ENCODE measurements at places on chromosomes 7 and 10.

DNA sequence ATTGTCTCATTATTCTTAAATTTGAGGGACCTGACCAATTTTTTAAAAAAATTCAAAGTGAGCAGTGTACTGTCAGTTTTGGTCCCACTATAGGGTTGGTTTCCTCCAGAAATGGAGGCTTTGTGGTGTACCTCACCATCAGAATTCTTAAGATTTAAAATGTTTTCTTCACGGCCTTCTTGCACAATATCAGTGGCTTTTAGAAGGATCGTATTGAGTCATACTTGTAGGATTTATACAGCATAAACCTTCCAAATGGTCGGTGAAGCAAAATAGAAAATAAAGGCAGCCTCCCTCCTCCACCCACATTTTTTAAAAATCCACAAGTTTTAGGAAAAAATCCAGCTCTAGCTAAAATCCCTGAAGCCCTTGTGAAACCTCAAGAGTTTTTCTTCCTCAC lies 126.4 kb downstream of the RNLS start:
- no peak for DNase-seq

GRCh38 chr7:35333265-35333664 lies 79.4 kb upstream of the TBX20 start:
- DNase-seq, result no peak

DNA sequence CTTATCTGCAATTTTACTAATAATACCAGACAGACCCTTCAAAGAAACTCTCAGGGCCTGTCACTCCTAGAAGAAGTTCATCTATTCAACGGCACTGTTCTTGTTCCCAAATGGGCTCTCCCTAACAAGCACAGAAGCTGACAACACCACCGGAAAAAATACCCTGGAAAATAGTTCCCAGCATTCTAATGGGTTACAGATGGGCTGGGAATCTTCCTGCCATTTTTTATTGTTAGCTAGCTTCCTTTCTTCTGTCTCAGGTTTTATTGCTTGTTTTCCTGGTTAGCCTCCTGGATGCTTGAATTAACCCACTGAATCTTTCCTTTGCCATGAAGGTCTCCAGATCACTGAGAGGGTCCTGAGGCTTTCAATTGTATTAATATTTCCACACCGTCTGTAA lies 689.8 kb upstream of the NRP1 start:
- no peak for DNase-seq

GRCh38 chr7:89023206-89023605 lies 227.7 kb upstream of the TEX47 start:
- DNase-seq, result no peak

DNA sequence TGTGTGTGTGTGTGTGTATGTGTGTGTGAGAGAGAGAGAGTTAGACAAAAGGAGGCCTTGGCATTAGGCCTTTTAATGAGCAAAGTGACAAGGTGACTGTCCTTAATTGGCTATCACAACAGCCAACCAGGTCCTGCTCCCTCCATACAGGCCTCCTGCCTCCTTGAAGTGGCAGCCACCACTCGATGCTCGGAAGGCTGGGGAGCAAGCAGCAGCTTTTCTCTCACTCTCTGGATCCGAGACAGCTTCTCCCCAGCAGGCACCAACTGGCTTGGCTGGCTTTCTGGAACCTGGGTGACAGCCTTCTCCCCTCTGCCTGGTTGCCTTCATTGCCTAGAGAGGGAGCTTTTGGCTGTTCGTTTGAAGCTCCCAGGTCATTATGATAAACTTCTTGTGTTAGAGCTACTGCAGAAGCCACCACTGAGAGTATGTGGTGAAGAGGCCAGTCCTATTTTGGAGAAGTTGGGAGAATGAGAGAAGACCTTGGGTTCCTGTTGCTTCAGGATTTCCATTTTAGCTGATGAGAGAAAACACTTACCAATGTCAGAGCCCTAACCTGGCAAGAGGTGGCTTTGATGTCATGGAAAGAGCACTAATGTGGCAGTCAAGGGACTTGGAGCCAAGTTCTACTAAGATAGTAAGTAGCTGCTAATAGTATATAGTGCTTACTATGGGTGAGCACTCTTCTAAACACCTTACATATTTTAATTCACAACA lies 37.6 kb downstream of the RPS24 start:
- no peak for DNase-seq

GRCh38 chr7:124369310-124369709 lies 336.4 kb upstream of the TMEM229A start:
- no peak for DNase-seq

- no peak for DNase-seq
Observed at GRCh38 chr10:125641398-125641797, 41.6 kb downstream of the TEX36 start.

DNA sequence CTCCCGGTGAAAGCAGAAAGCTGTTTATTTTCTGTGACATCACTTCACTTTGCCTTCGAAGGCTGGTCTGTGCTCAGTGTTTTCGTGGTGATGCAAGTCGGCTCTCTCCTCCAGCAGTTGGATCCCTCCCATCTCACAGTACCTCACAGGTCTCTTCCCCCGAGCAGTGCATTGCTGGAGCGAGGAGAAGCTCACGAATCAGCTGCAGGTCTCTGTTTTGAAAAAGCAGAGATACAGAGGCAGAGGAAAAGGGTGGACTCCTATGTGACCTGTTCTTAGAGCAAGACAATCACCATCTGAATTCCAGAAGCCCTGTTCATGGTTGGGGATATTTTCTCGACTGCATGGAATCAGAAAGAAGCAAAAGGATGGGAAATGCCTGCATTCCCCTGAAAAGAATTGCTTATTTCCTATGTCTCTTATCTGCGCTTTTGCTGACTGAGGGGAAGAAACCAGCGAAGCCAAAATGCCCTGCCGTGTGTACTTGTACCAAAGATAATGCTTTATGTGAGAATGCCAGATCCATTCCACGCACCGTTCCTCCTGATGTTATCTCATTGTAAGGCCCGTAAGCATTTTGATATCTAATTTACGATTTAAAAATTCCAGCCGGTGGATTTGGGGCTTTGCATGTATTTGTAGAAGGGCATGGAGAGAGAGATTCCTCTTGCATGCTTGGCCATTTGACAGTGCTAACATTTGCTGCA lies at the start of gene LGI1:
TSS of gene LGI1 (plus strand) at position 136 of the 707 bp plus-strand sequence. CDS start at position 345, 209 bp downstream.
- no peak for DNase-seq

GRCh38 chr10:85225311-85225710 lies 896.9 kb downstream of the CCSER2 start:
- DNase-seq, result no peak

GRCh38 chr10:10915215-10915614 lies 102.5 kb upstream of the CELF2 start:
- DNase-seq, result no peak

DNA sequence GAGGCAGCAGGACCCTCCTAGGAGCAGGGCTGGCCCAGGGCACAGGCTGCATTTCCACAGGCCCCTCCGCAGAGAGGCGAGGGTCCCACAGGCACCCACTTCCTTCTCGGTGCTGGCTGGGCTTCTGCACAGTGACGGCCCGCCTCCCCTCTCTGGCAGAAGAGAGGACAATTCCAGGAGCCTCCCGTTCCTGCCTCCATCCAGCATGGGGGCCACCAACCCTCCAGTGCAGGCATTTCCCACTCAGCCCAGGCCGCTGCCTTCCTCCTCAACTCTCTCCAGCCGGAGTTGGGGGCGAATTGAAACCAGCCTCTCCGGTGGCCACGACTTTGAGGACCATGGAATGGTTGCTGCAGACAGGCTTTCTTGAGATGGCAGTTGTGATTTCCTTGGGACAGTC lies 125.0 kb upstream of the PPP2R2D start:
- DNase-seq, result no peak

DNA sequence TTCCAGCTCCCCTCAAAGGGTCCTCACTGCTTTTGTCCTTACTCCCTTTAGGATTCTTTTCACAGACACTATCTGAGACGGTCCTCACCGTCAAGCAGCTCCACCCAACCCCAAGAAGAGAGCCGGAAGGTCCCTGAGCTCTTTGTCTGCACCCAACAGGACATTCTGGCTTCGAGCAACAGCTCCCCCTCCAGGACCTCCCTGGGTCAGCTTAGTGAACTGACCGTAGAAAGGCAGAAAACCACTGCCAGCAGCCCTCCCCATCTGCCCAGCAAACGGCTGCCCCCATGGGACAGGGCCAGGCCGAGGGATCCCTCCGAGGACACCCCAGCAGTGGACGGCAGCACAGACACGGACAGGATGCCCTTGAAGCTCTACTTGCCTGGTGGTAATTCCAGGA lies 19.9 kb downstream of the MINDY4 start:
- no peak for DNase-seq

DNA sequence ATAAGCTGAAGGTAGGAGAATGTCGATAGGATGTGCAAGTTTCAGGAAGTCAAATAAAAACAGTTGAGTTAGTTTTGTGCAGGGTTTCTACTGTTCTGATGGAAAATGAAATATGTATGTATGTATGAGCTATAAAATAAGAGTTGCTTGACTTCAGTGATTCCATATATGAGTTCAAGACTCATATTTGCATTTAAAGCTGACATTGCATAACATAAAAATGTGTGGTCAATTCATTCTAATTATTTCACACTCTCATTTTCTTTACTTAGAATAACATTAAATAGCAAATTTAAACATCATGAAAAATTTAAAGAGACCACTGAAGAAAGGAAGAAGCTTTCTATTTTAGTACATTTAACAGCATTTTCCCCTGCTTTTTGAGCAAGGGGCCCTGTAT lies 37.8 kb downstream of the IFIT5 start:
- no peak for DNase-seq

- DNase-seq, result no peak
Observed at GRCh38 chr10:132146941-132147915, 39.5 kb upstream of the DPYSL4 start.

DNA sequence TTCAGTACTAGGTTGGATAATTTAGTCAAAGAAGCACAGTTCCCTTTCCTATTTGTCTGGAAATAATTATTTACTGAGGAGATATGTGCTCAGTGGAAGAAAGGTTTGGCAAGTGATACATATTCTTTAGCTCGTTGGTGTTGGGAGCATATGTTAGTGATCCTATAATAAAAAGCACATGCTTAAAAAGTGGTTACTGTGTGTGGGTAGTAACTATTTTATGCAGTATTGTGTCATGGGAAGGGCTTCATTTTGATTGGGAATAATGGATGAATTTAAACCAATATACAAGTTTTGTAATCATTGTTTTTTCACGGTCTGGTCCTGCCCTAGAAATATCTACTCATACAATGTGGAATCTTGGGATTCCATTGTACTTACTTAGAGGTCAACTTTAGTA lies 188.7 kb upstream of the PPP1R3A start:
- DNase-seq, result no peak

GRCh38 chr10:125263551-125263950 lies 103.2 kb upstream of the CTBP2 start:
- DNase-seq, result no peak

DNA sequence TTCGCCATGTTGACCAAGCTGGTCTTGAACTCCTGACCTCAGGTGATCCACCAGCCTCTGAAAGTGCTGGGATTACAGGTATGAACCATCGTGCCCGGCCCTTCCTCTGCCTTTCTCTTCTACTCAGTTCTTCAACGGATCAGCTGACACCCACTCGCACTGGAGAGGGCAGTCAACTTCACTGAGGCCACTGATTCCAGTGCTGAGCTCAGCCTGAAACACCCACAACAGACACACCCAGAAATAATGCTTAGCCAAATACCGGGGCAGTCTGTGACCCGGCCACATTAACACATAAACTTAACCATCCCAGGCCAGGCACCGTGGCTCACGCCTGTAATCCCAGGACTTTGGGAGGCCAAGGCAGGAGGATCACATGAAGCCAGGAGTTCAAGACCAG lies 119.3 kb upstream of the CHST15 start:
- DNase-seq, result no peak

- no peak for DNase-seq
Observed at GRCh38 chr7:33041631-33042428, 20.7 kb downstream of the NT5C3A start.

Measured in stimulated activated CD8-positive, alpha-beta memory T cell treated with anti-CD3 and anti-CD28 coated beads, Interleukin-4, amount 100 ng/mL, for 1 hour (primary cell).